ENCODE measurements at places on chromosomes 5 and 9.

DNA sequence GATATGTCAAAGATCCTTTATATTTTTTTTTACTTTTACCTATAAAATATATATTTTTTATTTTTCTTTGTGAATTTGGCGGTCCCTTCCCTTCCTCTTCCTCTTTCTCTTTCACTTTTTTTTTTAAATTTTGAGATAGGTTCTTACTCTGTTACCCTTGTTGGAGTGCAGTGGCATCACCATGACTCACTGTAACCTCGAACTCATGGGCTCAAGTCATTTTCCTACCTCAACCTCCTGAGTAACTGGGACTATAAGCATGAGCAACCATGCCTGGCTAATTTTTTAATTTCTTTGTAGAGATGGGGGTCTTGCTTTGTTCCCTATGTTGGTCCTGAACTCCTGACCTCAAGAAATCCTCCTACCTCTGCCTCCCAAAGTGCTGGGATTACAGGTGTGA, 258.0 kb upstream of the CLINT1 start:
- no peak for DNase-seq

GRCh38 chr9:125176636-125177035, 13.0 kb downstream of the PPP6C start:
- DNase-seq = no peak

- peak; percentile 68 for DNase-seq
Observed at GRCh38 chr9:7234144-7234543, 476.4 kb downstream of the KDM4C start.

DNA sequence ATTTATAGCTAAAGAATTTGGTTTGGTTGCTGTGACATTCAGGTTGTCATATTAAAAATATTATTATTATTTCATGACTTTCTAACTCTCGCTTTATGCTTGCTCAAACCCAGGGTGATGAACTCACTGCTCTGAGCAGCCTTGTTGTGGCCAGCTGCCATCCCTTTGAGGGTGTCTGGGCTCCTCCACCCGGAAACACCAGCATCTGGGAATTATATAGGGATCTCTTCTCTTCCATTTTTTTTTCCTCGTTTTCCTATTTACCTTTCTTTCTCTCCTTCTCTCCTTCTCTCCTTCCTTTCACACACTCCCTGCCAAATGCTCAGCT, 355.8 kb upstream of the SMARCA2 start:
- no peak for DNase-seq

- no peak for DNase-seq
Observed at GRCh38 chr5:135874461-135874860, 21.2 kb downstream of the IL9 start.

- peak; percentile 36 for DNase-seq
Observed at GRCh38 chr9:88388886-88389605, 802 bp downstream of the SPIN1 start.

- no peak for DNase-seq
Observed at GRCh38 chr5:117486879-117487391, 912.3 kb upstream of the SEMA6A start.

DNA sequence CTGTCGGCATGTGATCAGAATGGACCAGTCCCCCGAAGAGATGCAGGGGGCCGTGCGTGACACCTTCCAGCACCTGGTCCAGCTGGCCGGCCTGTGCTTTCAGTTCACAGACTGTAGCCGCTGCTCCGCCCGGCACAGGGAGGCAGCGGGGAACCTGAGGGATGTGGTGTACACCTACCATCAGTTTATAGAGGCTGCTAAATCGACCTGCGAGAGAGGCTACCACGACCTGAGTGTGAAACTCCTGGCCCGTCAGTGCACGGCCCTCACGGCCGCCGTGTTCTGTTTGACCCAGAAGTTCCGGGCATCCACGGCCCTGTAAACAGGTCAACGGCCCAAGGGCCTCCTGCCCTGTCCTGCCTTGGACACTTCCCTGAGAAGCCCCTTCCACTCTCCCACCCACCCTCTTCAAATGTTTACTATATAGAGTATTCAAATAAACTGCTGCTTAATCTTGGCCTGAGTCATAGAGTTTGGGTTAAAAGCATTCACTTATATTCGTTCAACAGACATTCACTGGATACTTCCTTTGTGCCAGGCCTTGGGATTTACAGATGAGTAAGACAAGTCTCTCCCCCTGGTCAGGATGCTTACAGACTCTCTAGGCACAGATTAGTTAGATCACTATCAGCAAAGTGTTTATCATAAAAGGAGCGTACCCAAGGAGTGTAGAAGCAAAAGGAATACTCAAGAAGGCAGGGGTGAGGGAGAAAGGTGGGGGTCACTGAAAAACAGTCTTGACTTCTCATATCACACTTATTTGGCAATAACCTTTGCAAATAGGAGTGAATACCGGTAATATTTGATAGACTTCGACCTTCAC, 6.9 kb upstream of the TRMT10B start:
- DNase-seq = no peak

DNA sequence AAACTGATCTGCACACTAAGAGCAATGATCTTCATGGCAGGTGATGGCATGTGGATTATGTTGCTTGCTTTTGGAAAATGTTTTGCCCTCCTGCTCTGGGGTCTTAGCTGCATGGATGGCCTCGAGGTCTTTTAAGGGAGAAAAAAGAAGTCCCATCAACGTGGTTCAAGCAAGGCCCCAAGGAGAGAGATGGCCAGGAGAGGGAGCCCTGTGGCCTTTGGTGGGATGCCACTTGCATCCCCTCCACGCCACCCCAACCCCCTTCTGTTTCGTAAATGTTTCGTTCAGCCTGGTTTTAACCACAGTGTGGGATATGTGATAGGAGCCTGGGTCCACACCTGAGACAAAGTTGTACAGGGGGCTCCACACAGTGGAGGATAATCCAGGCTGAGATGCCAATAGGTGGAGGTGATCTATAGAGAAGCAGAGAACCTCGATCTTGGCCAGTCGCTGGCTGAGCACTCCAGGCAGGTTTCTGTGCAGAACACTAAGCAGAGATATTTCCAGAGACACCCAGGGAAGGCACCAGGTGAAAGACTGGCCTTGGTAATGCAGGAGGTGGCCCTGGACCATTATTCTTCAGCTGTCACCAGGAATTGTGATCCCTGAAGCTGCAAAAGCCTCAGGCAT, 25.8 kb upstream of the FRRS1L start:
- no peak for DNase-seq

DNA sequence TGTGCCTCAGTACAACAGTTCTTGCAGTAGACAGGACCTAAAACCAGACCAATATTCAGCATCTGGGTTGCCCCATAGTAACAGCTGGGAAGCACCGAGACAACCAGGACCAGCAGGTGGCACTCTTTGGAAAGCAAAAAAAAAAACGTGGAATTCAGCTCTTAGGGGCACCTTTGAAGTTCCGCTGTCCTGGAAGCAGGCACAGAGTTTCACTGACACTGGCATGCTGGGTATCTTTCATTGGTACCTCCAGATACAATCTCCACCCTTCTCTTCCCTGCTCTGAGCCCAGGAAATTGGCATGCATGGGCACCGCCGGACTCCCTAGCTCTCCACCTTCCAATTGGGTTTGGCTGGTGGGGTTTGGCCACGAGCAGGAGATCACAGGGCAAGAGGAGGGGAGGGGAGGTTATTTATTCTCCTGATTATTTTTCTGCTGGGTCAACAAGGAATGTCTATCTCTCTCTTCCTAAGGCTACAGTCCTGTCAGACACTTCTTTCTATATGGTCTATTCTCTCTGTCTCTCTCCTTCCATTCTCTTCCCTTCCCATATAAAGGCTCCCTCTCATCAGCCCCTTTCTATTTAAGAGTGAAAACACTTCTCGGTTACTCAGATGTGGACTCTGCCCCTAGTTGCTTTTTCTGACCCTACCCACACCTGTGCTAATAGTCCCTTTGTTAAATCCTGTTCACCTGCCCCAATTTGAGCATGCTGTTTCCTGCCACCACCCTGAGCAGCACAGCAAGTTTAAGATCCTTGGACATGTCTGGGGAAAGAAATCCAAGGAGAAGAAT, 1.9 kb upstream of the IDNK start:
- peak; percentile 66 for DNase-seq

GRCh38 chr5:172107571-172107970, 80.5 kb downstream of the STK10 start:
- no peak for DNase-seq

GRCh38 chr9:87353301-87353700, 144.4 kb upstream of the DAPK1 start:
- DNase-seq = no peak

GRCh38 chr5:1477341-1477740, 32.1 kb upstream of the SLC6A3 start:
- DNase-seq = no peak

DNA sequence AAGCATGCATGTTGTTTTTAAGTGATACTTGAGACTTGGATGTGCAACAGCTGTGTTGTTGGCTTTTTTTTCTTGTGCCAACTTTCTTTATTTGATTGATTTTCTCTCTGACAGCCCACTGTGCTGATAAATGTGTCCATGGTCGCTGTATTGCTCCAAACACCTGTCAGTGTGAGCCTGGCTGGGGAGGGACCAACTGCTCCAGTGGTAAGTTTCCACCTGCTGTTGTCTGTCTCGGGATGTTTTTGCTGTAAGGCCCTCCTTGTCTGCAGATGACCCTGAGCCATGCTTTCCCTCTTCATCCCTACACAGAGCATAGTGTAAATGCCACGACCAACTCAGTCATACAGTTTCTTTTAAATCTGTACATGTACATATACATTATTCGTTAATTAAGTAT, 79.2 kb downstream of the MEGF10 start:
- DNase-seq = no peak

DNA sequence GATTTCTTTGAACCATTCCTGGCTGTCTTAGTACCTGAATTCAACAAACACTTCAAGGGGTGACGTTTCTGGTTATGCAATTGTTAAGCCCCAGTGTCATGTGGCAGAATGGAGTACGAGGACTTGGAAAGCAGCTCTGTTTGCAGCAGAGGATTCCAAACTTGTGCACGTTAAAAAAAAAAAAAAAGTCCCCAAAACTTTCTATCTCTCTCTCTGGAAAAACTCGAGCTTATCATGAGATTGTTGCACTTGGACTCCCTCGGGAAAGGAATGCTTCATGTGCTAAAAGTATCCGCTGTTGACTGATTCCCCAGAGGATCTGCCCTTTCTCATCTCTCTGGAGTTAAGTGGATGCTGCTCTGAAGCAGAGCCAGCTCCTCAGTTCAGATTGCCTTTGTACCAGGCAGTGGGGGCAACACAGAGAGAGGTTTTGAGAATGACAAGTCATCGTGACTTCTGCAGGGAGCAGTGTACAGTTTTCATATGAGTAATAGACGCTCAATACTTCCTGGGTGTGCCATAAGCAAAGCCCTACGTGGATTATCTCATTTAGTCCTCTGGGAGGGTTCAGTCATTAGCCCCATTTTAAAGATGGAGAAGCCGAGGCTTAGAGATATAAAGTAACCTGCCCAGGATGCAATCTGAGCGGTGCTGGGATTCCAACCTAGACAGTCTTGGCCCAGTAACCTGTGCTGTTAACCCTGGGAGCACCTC, 28.1 kb downstream of the TMOD1 start:
- no peak for DNase-seq

GRCh38 chr5:6700074-6700684, 13.1 kb upstream of the TENT4A start:
- DNase-seq = peak; percentile 35

GRCh38 chr5:134824681-134825080, 21.1 kb upstream of the C5orf24 start:
- DNase-seq = no peak

GRCh38 chr5:7410936-7411511, 15.1 kb downstream of the ADCY2 start:
- no peak for DNase-seq

DNA sequence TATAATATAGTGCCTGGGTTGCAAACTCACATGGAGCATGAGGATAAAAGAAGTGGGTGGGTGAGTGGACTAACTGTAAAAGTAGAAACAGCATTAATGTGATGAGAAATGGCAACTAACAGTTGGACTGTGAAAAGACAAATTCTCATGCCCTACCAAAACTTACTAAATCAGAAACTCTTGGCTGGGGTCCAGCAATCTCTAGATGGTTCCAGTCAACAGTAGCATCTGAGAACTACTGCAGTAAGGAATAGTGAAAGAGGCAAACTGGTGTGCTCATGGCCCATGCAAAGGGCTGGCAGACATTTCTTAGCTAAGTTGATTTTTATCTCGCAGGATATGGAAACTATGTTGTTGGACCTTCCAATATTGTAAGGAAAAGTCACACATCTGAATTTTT, 150.3 kb downstream of the PIK3R1 start:
- DNase-seq = no peak

DNA sequence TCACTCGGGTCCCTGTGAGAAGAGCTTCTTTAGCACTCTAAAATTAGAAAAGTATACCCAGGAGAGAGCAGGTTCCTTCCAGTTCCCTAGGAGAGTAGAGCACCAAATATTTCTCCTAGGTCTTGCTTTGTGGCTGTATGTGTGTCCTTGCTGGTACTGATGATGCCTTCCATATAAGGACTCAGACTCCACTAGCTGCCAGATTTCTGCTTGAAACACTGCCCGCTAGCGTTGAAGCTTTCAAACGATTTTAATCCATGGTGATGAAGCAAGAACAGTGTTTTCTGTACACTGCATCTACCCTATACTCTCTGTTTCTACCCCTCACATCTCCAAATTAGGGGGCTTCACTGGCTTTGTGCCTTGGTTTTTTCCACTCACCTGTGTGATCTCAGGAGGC, 2.4 kb upstream of the SMC2 start:
- no peak for DNase-seq

DNA sequence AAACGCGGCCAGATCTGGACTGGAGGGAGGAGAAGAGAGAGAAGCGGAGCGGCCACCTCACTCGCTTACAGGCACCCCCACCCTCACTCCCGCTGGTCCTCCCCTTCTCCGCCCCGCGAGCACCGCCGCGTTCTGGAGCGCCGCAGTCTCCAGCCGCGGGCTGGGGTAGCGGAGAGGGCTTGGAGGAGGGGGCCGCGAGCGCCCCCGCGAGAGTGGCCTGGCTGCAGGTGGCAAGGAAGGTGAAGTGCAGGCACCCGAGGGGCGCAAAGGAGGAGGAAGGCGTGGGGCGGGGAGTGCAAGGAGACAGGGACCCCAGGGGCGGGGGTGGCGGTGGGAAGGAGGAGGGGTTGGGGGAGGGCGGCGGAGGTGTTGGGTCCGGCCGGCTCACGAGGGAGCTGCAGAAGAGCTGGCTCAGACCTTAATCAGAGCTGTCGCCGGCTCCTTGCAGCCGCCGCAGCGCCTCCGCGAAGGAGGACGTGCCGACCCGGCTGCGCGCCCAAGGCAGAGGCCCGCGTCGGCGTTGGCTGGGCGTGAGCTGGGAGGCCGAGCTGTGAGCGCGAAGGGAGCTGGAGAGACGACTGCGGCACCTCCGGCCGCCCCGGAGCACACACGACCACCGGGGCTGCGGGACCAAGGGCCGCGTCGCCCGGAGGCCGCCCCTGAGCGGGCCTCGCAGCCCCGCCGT, at the start of gene DMRT3:
Gene DMRT3, plus strand, starts transcription at position 398 of the 685 bp plus-strand sequence. CDS start 347 bp downstream, outside the sequence.
- no peak for DNase-seq

DNA sequence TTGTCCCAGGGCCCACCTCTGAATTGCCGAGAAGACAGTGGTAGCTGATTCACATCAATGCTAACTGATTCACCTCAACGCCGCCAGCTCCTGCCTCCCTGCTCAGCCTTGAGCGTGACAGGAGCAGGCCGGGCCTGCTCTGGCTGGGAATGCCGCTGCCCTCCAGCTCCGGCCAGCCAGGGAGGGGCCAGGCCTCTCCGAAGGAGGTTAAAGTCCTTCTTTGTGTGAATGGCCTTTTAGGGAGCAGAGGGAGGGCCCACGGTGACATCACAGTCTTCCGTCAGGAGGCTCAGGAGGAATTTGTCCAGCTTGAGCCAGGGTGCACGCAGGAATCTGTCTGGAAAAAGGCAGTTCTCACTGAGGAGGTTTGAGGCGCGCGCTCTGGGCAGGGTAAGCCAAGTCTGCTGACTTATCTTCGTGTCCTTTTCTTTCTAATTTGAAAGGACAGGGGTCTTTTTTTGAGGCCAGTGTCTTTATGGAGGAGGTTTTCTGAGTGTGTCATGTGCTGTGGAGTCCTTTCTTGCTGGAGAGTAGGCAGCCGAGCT, 82.7 kb downstream of the C9orf152 start:
- no peak for DNase-seq
